NCI-H748 treated with DMSO at 0.1 percent for 48 hours (cell line): ENCODE measurements at places on chromosomes 6 and 20.

DNA sequence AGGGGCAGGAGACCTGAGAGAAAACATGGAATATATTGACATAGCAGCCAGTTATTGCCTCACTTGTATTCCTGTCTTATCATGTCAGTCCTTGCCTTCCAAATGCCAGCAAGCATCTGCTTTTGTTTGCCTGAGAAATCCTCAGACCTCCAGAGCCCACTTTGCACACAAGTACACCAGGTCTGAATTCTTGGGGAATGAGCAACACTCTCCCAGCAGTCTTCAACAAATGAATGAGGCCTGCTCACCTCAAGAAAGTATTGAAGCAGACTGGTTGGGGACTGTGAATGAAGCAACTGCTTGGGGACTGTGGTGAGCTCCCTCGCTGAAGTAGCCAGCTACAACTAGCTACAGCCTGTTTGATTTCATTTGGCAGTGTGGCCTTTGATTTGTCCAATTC is 172.8 kb upstream of the SPTLC3 start:
- DNase-seq, result no peak

GRCh38 chr6:135036731-135037420 is 17.7 kb downstream of the HBS1L start:
- no peak for DNase-seq

GRCh38 chr6:119043783-119044182 is 34.7 kb downstream of the FAM184A start:
- DNase-seq, result no peak

DNA sequence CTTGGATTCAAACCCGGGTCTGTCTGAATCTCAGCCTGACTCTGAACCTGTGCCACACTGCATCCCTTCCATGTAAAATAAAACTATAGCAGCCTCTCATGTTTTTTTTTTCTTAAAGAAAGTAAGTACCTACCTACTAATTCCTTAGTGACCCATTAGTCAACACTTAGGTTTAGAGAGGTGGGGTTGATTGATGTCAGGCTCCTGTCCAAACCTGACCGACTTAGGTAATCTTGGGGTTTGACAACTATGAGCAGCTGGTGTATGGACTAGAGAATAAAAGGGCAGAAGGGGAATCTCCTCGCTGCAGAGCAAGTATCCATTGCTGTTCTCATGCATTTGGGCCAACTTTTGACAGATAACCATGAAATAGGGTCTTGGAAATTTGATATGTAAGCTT is 6.5 kb downstream of the NKAIN2 start:
- no peak for DNase-seq

GRCh38 chr6:167988154-167988495 is 9.3 kb upstream of the KIF25 start:
- DNase-seq, result no peak

- DNase-seq, result no peak
Measured at GRCh38 chr6:105459049-105459448, 56.2 kb upstream of the PREP start.

- peak; percentile 43 for DNase-seq
Measured at GRCh38 chr20:47493175-47493962, 8.3 kb upstream of the NCOA3 start.

DNA sequence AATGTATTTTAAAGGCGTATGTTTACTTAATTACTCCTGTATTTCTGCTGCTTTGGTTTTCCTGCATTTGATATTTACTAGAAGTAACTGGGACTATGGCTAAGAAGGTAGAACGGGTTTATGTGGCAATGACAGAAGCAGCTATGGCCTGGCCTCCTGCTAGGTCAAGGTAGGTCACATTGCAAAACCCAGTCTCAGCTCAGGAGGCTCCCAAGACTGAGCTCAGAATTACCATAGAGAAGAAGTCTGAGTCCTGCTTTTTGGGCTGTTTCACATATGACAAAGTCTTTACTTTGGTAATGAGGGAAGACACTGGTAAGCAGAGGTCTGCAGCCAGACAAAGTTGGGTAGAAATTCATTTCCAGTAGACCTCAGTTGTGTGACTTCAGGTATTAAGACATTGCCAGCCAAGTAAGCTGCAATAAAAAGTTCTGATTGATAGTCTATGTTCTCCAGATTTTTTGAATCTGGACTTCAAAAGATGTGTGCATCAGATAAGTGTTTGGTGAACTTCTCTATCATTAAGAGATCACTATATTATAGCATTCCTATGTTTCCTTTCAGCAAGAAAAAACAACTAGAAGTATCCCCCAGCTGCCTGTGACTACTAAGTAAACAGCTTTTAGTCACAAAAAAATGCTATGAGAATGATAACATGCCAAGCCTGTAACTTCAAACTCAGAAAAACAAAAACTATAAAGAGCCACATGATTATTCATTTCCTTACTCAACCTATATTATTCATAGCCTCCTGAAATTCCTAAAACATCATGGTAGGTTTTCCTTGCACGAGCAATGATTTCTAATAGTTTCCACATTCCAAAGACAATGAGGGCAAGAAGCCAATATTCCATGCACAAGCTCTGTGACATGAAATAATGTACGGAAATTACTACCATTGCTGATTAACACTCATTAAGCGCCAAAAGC is 312.3 kb downstream of the HAO1 start:
- no peak for DNase-seq

- DNase-seq, result no peak
Measured at GRCh38 chr6:95519228-95520037, 57.9 kb upstream of the MANEA start.

DNA sequence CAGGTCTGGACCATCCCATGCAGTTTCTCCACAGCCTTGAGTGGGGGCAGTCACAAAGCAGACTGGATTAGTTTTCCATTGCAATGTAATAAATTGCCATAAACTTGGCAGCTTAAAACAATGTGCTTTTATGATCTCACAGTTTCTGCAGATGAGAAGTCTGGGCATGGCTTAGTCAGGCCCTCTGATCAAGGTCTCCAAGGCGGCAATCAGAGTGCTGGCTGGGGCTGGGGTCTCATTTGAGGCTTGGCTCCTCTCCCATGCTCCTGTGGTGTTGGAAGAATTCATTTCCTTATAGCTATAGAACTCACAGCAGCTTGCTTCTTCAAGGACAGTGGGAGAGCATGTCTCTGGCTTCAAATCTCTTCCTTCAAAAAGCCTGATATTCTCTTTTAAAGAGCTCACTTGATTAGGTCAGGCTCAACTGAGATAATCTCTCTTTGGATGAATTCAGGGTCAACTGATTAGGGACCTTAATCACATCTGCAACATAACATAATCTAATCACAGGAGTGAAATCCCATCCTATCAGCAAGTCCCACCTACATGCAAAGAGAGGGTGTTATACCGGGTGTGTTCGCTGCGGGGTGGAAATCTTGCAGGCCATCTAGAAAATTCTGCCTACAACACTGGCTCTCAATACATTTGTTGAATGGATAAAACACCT is 77.4 kb upstream of the SULF2 start:
- no peak for DNase-seq

DNA sequence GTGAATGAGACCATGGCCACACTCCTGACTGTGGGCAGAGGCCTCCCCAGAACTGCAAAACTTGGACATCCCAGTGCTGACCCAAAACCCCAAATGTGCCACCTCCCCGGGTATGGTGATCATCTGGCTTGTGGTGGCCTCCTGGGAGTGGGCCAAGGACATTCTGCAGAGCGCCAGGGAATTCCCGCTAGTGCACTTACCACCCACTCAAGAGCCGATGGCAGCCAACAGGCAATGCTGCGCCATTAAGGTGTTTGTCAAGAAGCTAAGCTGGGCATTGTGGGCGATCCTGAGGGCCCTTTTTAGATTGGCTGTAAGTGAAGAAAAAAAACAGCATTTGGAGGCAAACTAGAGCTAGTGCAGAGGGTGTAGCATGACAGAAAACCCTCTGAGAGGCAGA is 9.4 kb downstream of the MMP24 start:
- DNase-seq, result no peak

- DNase-seq, result no peak
Measured at GRCh38 chr6:89681983-89682564, 43.5 kb upstream of the LYRM2 start.

DNA sequence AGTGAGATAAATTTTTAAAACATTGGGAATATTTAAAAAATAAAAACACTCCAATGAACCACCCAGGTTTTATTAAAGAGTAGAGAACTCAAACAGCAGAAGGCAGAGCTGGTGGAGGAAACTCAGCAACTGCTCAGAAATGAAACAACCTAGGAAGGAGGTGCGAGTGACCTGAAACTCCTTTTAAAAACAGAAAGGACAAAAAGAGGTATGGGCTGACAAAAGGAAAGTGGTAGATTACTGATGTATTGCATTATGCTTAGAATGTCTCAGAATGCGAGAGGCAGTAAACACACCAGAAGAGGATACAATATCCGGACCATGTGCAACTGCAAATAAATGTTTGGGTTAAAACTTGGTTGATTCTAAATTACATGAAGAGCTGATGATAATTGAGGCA is 97.6 kb downstream of the ESR1 start:
- no peak for DNase-seq

DNA sequence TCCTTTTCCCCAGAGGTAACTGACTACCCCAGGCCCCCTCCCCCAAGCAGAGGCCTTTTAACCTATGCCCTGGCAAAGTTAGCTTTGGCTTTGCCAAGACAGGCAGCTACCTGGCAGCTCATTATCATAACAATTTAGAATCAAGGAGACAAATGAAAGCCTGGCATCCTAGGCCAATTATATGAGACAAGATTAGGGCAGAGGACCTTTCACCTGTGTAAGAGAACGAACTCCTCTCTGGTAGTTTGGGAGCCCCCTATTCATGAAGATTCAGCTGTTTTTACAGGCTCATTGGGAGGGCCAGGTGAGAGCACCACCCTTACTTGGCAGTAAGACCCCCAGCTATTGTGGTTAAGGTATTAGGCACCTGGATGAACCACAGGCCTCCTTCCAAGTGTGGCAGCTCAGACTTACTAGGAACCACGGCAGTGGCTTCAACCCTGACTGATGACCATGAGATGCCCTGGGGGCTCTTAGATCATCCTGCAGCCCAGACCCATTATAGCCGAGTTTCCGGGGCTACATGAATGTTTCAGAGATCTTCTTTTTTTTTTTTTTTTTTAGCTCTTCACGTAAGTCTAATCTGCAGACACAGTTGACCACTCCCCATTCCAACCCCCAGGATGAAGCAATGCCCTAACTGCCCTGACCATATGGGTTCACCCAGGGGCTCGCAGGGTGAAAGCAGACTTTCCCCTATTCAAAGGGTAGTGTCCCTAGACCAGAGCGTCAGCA is 56.2 kb downstream of the RAB44 start:
- DNase-seq, result no peak

GRCh38 chr6:161624111-161624510 is 350.2 kb upstream of the AGPAT4 start:
- DNase-seq, result no peak

DNA sequence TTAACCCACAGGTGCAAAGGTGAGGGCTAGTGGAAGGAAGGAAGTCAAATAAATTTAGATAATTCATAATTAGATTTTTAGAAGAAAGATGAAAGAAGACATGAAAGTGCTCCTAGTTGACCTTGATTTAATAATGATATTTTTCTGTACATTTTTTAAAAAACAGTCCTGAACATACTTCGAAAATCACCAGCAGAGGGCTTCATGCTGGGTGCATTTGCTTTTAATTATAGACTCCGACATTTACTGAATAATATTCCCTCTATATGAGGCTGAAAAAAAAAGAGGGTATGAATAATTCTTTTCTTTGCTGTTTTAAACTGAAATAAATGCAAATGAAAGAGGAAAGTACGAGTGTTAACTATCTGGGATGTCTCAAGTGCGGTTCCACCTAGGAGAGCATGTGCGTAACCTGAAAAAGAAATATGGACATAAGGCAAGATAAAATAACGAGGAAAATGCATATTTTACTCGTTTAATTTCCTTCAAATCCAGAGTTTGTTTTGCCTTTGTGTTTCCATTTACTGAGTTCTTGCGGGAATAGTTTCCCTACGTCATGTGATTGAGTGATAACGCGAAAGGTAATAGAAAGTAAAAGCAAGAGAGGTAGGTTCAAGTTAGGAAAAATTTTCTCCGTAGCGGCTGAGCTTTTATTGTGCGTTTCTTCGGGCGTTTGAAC is 3.1 kb upstream of the TFAP2B start:
- DNase-seq, result no peak

GRCh38 chr6:167707686-167708500 is 118.8 kb upstream of the AFDN start:
- DNase-seq, result no peak
